ENCODE measurements at places on chromosomes 7 and 10.

GRCh38 chr10:130717083-130717482 lies 580.9 kb downstream of the GLRX3 start:
- no peak for DNase-seq

DNA sequence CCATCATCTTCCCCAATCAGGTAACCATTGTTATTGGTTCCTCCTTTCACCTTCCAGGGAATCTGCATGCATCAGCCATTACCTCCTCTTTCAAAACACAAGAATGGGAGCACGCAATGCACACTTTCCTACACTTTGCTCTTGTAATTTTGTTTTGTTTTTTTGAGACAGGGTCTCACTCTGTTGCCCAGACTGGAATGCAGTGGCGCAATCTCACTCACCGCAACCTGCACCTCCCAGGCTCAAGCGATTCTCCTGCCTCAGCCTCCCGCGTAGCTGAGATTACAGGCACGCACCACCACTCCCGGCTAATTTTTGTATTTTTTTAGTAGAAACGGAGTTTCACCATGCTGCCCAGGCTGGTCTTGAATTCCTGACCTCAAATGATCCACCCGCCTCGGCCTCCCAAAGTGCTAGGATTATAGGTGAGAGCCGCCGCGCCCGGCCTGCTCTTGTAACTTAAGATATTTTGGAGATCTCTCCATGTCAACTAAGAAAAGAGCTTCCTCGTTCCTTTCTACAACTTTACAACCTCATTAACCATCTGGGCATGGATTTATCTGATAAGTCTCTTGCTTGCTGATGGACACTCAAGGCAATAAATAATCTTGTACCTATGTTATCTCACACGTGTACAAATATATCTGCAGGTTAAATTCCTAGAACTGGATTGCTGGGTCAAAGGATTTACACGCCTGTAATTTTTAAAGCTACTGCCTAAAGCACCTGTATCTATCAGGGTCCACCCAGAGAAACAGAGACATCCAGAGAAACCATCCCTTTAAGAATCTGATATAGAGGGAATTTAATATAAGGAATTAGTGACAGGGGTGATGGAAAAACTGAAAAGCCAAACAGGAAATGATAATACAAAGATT lies 4.2 kb downstream of the CYTH3 start:
- DNase-seq: no peak

GRCh38 chr7:127807829-127808228 lies 155.8 kb downstream of the SND1 start:
- DNase-seq: no peak

DNA sequence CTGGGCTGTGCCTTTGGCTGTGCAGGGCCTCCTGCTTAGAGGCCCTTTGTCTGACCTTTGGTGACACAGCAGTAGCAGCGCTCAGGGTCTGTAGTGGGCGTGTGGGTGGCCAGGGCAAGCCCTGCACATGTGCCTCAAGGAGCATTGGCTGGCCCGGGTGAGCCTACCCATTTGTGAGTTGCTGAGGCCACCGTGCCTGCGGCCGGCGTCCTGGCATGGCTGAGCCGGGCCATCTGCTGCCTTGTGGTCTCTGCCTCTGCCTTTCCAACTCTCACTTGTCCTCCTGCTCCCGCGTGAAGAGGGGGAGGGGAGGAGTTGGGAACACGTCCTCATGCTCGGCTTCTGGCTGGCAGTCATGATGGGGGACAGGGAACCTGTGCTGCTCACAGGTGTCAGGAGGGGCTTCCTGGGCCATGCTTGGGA lies 9.2 kb upstream of the ORAI2 start:
- no peak for DNase-seq

GRCh38 chr7:146499970-146500369 lies 383.4 kb downstream of the CNTNAP2 start:
- DNase-seq: no peak

- DNase-seq: no peak
These were observed 21.8 kb upstream of the SH2D4B start for GRCh38 chr10:80515941-80516340.

- DNase-seq: no peak
These were observed 28.0 kb downstream of the STARD3NL start for GRCh38 chr7:38206071-38206470.

- no peak for DNase-seq
These were observed 4.0 kb upstream of the PLXNA4 start for GRCh38 chr7:132580277-132580676.

GRCh38 chr10:14585287-14586193 lies 189.2 kb downstream of the FAM107B start:
- no peak for DNase-seq

DNA sequence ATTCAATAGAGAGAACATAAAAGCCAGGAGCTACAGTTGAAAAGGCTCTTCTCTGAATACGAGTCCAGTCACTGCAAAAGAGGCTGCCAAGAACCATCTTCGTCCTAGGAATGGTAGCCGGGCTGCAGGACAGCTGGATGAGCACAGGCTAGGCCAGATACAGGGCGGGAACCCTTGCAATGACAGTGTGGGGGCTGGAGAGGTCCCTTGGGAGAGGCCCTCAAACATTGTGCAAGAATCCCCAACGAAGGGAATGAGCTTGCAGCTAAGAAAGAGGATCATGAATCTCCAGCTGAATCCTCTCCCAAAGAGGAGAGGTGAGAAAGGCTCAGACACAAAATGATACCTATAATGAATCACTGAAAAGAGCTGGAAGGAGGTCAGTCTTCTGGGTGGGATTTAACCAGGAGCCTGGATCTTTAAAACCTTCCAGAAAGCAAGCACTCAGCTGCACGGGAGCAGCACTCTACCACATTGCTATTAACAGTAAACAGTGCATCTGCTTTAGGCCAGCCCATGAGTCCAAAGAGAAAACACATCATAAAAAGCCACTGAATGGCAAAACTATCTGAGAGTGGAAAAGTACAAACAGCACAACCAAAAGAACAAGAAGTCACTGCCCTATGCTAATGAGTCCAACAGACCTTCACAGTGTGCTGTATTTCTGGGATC lies 287.9 kb downstream of the TNS3 start:
- no peak for DNase-seq

GRCh38 chr7:99642027-99642426 lies 25.3 kb downstream of the ZSCAN25 start:
- no peak for DNase-seq

- DNase-seq: no peak
These were observed 3.6 kb downstream of the PLAC9 start for GRCh38 chr10:80136134-80136571.

DNA sequence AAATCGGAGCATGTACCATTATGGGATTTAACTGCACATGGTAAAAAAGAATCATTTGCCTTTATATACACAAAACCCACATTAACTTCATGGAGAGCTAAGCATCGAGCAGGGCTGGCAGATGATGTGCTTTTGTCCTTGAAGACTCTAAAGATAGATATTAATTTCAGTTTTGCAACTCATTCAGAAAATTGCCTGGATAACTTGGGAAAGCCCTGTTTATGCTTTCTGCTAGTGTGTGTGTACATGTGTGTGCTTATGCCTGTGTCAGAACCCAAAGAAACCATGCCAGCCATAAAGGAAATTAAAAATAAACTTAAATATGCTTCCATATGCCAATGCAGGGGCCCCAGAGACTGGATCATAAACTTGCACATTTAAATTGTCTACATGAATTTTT lies 640.0 kb downstream of the PARD3 start:
- DNase-seq: no peak

- DNase-seq: no peak
These were observed 114.9 kb upstream of the ZMIZ1 start for GRCh38 chr10:78953799-78954297.

DNA sequence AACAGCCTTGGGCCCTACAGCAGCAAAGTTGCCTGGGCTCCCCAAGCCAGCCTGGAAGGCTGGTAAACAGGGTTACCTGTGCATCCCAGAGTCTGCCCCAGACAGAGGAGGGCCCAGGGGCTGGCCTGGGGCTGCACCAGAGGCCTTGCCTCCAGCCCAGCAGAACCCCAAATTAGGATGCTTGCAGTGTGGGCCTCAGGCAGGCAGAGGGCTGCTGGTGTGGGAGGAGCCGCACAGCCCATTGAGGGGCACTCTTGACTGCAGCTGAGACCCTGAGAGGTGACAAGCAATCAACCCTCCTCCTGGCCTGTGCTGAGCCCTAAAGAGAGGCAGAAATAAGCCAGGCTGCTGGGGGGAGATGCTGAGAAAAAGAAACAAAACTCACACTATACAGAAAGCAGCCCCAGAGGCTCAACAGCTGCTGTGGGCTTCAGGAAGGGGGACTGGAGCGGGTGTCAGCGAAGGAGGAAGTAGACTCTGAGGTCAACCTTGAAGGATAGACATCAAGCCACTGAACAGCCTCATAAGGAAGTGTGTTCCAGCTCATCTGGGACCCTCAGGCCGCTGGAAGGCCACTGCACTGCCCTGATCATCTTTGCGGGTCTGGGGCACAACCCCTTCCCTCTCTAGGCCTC lies 6.6 kb downstream of the AIFM2 start:
- no peak for DNase-seq

GRCh38 chr7:120806669-120807068 lies 51.3 kb downstream of the TSPAN12 start:
- DNase-seq: no peak

DNA sequence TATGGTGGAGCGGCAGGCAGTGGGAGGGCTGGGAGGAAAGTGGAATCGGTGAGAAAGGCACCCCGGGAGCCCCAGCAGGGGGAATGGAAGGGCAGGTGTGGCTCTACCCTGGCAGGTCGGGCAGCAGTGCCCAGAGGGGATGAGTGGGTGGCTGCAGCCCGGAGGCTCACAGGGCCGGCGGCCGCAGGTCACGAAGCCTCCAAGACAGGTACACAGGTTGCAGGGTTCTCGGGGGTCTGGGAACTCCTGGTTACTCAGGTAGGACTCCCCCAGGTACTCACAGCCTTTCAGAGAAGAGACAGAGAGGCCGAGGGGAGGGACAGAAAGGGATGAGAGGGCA lies 21.8 kb downstream of the KCP start:
- no peak for DNase-seq

GRCh38 chr10:120451968-120452367 lies 5.1 kb upstream of the PLPP4 start:
- no peak for DNase-seq

DNA sequence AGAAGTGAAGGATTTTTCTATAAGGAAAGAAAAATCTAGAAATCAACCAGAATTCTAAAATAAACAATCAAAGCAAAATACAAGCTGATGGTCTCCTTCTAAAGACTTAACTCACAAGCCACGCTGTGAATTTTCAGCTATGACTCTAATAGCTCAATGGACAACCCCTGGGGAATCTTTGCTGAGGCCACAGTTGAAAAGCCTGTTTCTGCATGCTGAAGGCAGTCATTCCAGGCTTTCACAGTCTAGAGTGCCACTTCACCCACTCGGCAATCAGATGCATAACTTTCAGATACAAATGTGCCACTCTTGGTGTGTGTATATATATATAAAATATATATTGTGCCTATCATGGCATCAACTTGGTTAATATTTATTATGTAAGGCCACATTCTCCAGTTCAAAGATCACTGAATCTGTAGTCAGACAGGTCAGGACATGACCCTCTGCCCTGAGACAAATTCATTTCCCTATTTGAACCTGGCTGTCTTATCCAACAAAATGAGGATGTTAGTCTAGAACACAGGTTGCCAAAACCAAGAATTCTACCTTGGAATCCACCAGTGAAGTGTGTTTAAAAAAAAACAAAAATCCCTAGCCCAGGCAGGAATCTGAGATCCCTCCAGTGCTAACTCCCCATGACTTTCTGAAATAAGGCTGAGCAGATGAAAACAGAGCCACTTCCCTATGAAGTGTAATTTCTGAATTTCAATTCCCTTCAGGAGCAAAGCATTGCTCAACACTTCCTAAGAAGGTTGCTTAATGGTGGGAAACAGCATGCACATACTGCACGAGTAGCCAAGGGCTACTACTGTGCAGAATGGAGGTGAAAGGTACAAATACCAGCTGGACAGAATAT lies 9.9 kb downstream of the LIPA start:
- DNase-seq: no peak

DNA sequence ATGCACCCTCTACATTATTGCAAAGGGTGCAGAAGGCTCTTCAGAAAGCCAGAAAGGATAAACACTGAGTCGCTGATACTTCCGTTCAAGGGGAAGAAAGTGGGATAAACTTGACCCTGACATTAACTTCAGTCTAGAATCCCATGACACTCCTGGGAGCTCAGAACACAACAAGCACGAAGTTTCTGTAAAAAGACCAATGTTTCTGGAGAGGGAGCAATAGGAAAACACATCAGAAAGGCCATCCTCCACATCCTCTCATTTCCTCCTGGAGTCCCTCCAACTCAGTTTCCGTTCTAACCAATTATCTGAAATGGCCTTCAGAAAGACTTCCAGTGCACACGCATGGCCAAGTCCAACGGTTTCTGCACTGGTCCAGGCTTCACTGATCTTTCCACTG lies 113.5 kb downstream of the SORBS1 start:
- DNase-seq: no peak

GRCh38 chr7:7976677-7977076 lies 8.1 kb downstream of the GLCCI1 start:
- no peak for DNase-seq

DNA sequence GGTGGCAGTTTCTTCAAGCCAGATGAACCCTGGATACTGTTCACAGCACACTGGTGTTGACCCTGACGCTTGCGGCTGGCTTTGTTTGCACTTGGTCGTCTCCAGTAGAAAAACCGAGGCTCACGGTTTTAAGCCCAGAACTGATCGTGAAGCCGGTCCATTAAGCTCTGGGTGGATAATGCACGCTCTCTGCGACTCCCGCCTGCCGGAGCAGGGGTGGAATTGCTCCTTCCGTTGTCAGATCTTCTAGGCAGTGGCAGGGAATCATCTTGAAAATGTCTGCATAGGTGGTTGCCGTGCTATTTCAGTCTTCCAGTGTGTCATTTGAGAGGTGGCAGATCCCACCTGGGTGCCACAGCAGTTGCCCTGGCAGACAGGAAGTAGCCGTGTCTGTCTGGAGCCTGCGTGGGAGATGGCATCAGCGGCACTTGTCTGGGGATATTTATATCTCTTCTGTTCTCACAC lies 35.9 kb upstream of the AP5Z1 start:
- DNase-seq: no peak

GRCh38 chr10:93849593-93849992 lies 44.2 kb upstream of the SLC35G1 start:
- no peak for DNase-seq

DNA sequence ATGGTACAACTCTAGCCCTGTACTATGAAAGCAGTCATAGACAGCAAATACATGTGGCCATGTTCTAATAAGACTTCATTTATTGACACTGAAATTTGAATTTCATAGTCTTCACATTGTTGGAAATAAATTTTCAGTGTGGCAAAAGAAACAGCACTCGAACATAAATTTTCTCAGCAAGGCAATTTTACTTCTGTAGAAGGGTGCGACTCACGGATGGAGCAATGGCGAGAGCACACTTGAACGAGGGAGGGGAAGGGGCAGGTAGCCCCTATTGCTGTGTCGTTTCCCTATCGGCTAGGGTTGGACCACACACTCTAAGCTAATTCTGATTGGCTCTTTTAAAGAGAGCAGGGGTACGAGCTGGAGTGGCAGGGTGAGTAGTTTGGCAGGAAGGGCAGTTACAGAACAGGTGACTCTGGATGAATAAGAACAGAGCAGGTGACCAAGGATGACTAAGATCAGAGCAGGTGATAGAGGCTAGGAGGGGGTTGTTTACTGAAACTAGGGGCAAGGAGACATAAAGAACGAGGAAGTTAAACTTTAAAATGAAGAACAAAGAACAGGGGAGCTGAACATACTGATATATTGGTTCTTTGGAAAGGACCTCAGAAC lies 52.0 kb downstream of the LRRC4 start:
- DNase-seq: no peak

GRCh38 chr10:69742928-69743602 lies 58.6 kb upstream of the COL13A1 start:
- no peak for DNase-seq

- DNase-seq: no peak
These were observed 1.6 kb downstream of the TAC1 start for GRCh38 chr7:97733276-97734161.

- DNase-seq: no peak
These were observed 126.7 kb downstream of the TNS3 start for GRCh38 chr7:47454974-47455871.

Measured in naive thymus-derived CD4-positive, alpha-beta T cell (primary cell).